ENCODE measurements at places on chromosomes 13 and 19. TPM values are rescaled to one million over a fixed set of nuclear protein-coding genes. Genes with fewer than 3 reads are reported as not detected.

Gene CCL25
- total RNA-seq, result not detected

Gene PABPC3
- total RNA-seq, result 0.16 TPM

Gene OR10H1
- not detected for total RNA-seq

DNA sequence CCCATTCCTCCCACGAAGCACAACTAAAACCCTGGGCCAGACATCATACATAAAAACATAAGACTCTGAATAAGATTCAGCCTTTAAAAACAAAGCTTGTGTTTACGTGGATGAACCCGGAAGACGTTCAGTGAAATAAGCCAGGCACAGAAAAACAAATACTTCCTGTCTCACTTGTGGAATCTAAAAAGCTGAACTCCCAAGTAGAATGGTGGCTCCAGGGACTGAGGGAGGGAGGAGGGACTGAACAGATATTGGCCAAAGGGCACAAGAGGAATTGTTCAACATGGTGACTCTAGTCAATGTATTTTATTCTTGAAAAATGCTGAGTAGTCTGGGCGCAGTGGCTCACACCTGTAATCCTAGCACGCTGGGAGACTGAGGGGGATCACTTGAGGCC lies 35.7 kb upstream of the TPM4 start:
- peak; percentile 65 for DNase-seq

DNA sequence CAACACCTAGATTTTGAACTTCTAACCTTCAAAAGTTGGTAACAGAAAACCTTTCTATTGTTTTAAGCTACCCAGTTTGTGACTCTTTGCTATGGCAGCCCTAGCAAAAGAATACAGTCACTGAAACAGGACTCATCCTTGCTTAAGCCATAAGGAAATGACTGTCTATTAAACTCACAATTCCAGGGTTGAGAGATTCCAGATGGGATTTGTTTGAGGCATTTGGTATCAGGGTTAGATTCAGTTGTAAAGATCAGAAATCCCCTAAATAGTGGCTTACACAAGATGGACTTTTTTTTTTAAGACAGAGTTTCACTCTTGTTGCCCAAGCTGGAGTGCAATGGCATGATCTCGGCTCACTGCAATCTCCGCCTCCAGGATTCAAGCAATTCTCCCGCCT lies 41.1 kb upstream of the RGCC start:
- no peak for DNase-seq

- DNase-seq, result no peak
Measured at GRCh38 chr13:20403826-20404225, 121.8 kb downstream of the CRYL1 start.

DNA sequence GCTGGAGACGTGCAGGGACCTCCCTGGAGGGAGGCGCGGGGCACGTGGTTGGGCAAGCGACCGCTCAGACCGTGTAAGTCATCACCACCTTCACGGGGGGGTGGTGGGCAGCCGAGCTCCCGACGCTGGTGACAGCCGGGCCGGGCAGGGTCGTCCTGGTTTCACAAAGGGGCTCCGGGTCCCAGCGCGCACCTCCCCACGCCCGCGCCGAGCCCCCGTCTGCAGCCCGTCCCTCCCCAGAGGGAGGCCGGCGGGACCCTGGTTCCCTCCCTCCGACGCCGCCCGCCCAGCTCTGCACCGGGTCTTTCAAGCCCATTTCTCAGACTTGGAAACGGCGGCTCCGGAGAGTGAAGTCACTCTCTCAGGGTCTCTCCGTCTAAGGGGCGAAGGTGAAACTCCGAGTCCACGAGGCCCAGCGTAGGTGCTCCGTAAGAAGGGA lies 729 bp upstream of the ARID3A start:
- DNase-seq, result peak; percentile 82

DNA sequence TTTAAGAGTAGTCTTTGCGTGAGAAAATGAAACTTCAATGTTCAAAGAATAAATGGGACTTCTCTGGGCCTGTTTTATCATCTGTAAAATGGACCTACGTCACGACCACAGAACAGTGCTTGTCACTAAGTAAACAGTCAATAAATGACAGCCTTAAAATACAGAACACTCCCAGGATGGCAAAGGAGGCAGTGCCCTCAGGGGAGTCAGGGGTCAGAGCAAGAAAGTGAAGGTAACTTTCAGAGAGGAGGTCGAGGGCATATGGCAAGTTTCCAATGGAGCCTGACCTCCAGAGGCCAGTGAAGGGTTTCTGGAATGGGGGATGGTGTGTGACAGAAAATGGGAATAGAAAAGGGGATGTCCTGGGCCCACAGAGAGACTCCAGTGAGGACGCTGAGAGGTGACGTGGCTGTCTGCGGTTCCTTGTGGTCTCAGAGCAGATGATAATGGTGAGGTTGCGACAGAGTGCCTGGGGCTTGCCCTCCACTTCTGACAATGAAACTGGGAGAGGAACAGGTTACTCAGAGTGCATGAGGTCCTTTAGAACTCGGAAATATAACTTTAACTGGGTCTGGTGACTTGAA lies 91.8 kb downstream of the UBL3 start:
- DNase-seq, result no peak

- no peak for DNase-seq
Measured at GRCh38 chr13:91025442-91025841, 322.0 kb upstream of the MIR17HG start.

Measured in sigmoid colon (tissue), 7 donors.